ENCODE measurements at places on chromosomes 5 and 9.
A peak's percentile ranks its signal among the peaks of the same experiment; 100 is the strongest.

- DNase-seq = no peak
Observed at GRCh38 chr9:78839252-78839651, 542.3 kb downstream of the PSAT1 start.

DNA sequence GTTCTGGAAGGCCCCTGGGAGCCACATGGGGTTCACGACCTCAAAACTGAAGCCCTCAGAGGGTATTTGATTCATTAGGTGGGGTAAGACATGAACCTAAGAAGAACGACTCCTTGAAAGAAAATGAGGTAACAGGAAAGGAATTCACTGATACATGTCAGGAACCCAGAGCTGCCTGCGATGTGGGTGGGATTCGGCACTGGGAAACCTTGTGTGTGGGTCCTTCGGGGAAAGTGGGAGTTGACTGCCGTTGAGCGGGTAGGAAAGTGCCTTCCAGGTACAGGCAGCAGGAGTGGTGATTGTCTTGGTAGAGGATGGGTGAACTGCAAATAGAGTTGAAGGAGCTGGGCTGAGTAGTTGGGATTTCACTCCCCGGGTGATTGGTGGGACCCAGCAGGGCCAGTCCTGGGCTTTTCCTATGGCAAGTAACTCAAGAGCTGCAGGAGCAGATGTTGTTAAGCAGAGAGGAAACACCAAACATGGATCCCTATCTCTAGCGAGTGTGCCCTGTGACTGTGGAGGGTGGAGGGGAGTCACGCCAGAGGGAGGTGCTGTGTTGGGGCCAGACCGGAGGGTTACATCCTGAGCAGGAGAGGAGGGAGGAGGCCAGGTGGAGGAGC, 30.8 kb downstream of the ANKRD33B start:
- no peak for DNase-seq

DNA sequence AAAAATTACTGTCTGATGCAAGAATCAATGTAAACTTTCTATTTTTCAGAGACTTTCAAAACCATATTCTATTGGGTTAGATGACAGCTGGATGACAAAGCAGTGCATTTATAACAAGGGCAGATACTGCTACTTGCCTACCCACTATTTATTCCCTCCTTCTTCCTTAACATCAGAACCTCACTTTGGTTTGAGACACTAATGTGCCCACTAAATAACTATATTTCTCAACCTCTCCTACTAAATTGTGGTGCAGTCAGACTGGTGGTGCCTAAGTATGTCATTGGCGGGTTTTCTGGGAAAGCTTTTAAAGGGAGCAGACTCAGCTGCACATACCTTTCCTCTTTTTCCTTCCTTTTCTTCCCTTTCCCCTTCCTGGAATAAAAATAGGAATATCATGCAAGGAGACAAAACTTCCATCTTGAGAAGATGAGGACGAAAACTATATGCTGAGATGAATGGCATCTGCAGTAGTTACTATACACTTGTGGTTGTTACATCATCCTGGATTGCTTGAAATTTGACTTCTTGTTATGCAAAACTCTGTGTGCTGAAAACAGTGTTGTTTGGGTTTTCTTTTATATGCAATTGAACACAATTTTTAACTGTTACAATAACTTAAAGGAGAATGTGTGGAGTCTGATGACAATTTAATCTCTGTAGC, 43.8 kb downstream of the PRR16 start:
- DNase-seq = no peak

- no peak for DNase-seq
Observed at GRCh38 chr9:38177680-38178079, 108.7 kb upstream of the SHB start.

- DNase-seq = no peak
Observed at GRCh38 chr5:42876375-42876844, 64.7 kb upstream of the SELENOP start.

GRCh38 chr9:122309861-122310260, 45.2 kb downstream of the MRRF start:
- DNase-seq = no peak

DNA sequence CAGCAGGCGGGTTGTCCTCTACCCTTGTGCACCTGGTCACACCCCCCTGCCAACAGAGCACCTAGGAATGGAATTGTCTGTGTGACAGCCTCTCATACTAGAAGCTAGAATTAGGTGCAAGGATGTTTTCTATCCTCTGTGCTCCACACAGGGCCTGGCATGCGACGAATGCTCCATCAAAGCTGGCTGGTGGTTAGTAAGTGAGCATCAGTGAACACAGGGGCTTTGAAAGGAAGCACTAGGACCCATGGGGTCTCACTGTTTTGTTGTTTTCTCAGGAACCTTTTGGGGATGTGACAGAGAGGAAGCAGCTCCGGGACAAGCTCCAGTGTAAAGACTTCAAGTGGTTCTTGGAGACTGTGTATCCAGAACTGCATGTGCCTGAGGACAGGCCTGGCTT, 32.3 kb downstream of the GALNT12 start:
- no peak for DNase-seq

- no peak for DNase-seq
Observed at GRCh38 chr9:137691646-137692351, 73.0 kb downstream of the EHMT1 start.

DNA sequence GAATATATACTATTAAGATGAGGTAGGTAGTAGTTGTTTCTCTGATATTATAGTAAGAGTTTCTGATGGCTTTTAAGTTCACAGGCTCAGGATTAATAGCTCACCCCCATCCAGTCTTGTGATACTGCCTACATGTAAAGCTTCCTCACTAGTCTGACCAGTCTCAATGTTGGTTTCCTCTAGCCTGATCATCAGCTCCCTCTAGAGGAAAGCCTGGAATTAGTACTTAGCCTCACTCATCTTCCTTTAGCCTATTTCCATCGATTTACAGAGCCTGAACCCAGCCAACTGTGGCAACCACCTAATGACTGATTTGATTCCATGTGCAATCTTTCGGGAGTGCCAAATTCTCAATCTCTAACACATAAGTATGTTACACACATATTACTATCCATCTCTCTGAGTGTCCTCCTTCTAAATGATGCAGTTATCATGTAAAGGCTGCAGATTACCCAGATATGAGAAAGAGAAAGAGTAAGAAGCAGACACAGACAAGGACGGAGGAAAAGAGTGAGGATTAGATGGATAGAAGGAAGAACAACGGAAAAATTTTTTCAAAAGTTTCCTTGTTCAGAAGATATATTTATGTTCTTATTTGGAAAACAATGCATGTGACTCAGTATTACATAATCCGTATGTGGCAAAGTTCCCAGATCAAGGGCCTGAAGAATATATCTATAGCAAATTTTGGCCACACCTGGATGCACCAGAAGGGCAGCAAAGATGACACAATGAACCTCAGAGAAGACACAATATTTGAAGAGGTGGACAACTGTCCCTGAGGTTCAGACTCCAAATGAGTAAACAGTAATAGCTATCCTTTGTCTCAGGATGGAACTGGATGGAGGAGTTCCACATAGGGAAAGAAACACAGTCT, 333.7 kb downstream of the ELAVL2 start:
- peak; percentile 52 for DNase-seq

- no peak for DNase-seq
Observed at GRCh38 chr9:135951889-135952663, 9.1 kb downstream of the UBAC1 start.

DNA sequence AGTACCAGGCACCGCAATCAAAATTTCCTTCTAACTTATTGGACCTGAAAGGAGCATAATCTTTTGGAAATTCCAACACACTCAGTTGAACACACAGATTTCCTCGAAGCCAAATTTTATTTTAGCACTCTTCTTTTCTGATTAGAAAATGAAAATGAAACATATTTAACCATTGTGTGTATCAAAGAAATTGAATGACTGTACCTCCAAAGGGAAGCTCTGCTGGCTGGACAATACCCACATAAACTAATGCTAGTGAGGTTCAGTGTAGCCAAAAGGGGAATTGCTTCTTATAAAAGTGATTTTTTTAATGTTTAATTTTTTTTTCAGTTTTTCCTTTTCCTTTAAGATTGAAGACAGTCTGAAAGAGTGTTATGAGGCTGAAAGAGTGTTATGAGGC, 239.6 kb upstream of the NREP start:
- no peak for DNase-seq

GRCh38 chr5:27810458-27810857, 772.1 kb upstream of the CDH9 start:
- DNase-seq = no peak

All from NCI-H1436 treated with DMSO at 0.1 percent for 48 hours (cell line).